ENCODE measurements at places on chromosomes 2 and 18.

- no peak for DNase-seq
Observed at GRCh38 chr2:231680992-231681852, 27.1 kb upstream of the PTMA start.

- no peak for DNase-seq
Observed at GRCh38 chr2:195164930-195165329, 492.1 kb upstream of the SLC39A10 start.

- DNase-seq, result no peak
Observed at GRCh38 chr2:237064203-237065070, 21.3 kb upstream of the COPS8 start.

- DNase-seq, result no peak
Observed at GRCh38 chr18:30358555-30358954, 684.0 kb downstream of the DSC3 start.

DNA sequence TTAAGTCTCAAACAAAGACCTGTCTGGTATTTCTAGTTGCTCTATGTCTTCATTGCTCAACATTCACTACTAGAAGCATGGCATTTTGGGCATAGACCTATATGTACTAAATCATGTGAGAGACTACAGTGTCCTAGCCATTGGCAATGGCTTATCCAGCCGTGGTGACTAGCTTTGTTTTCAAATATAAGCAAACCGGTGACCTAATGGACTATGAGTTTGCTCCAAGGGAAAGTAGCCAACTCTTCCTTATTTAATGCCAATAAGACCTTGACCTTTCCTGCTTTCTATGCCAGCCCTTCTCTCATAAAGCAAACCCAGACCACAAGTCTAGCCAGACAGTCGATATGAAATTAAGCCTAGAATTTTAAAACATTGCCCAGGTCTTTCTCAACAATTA lies 113.7 kb upstream of the CREB1 start:
- DNase-seq, result no peak

DNA sequence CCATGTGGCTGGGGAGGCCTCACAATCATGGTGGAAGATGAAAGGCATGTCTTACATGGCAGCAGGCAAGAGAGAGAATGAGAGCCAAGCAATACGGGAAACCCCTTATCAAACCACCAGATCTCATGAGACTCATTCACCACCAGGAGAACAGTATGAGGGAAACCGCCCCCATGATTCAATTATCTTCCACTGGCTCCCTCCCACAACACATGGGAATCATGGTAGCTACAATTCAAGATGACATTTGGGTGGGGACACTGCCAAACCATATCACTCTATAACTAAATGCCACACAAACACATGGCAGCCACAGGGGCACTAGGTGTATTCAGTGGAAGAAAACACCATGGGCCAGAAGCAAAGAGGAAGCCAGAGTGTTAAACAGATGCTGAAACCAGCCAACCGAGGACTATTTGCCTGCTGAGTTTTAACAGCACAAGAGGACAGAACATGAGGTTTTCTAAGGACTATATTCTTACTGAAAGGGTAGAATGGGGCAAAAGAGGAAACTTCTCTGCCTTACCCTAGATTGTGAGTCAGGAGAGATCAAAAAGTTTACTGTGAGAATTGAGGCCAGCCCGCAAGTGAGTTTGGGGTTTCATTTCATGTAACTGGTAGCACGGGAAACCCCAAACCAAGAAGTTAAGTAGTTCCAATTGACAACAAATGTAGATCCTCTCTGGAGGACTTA lies 49.2 kb downstream of the SIGLEC15 start:
- DNase-seq, result peak; percentile 17

DNA sequence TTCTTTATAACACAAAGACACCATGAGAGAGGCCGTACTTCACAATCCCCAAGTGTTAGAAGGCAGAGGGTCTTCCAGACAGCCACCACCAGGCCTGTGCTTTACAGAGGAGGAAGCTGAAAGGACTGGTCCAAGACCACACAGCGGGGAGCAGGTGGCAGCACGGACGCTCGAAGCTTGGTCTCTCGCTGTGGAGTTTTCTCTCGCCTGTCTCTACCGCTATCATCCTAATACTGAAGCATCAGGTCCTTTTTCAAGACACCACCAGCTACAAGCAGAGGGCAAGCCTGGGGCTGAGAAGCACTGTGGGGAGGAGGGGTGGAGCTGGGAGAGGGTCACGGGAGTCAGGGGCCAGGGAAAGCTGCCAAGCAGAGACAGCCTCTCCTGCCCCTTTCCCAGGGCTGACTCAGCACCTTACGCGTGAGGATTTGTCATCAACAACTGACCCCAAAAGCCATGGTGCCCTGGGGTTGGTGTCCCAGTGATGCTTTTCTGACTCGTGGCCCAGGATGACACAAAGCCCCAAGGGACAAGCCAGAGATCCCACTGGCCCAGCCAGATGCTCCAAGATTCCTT lies 31.9 kb upstream of the FOSL2 start:
- DNase-seq, result no peak

DNA sequence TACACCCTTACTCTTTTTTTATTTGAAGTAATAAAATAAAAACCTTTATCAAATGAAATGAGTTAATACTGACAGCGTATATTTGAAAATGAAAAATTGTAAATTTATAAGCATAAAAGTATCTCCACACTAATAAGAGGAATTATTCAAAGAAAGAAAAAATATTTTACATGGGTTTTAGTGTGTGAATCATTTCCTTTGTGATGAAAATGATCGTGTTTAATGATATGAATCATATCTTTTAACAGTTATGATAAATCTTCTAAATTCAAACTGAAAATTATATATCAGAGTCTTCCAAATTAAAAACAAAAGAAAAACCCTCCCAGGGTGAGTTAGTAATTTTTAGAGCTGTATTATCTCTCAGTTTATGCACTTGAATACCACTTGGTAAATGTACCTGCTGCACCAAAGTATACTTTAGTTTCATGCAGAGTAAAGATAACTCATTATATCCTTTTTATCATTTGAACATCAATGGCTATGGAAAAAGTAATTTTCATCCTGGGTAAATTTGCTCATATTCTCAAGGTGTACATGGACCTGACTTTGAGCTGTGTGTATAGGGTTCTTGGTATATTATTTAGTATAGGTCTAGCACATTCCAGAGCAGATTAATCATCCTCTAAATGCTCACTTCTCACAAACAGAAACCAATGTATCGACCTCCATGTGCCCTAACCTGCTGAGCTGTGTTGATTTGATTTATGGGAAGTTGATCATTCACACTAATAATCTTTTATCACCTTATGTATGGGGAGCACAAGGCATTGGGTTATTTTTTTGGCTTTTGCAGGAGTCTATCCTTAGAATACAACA lies 98.7 kb upstream of the VWC2L start:
- no peak for DNase-seq

DNA sequence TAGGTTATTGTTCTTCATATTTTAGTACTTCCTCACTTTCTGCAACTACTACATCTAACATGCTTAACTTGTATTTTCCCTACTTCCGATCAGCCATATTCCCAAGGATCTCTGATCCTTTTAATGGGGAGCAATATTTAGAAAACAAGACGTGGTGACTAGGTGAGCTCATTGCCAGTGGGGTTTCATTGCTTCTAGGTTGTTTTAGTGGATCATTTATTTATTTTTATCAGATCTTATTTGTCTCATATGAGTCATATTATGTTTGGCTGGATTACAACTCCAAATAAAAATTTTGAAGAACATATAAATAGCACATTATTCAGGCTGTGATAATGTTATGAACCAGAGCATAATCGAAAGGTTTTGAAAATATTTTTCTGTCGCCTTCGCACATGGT lies 480.9 kb upstream of the TMEFF2 start:
- DNase-seq, result no peak

DNA sequence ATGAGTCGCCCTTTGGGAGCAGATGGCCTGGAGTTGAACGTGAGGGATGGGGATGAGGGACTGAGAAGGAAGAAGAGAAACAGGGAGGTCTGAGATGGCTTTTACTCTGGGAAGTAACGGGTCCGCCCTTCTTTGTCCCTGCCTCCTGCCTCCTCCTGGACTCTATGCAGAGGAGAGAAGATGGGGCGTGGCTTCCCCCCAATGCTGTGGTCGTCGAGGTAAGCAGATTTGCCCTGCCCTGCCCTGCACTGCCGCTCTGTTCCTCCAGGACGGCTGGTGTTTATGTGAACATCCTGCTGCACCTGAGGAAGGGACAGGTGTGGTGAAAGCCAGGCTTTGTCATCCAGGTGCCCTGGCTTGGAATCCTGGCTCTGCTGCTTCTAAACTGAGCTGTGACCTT lies 13.5 kb upstream of the NTSR2 start:
- no peak for DNase-seq

GRCh38 chr2:109173311-109174171 lies 44.5 kb downstream of the SH3RF3 start:
- no peak for DNase-seq

- DNase-seq, result peak; percentile 24
Observed at GRCh38 chr2:33395655-33396249, 80.7 kb upstream of the RASGRP3 start.

- no peak for DNase-seq
Observed at GRCh38 chr2:5933669-5934068, 241.5 kb downstream of the SOX11 start.

DNA sequence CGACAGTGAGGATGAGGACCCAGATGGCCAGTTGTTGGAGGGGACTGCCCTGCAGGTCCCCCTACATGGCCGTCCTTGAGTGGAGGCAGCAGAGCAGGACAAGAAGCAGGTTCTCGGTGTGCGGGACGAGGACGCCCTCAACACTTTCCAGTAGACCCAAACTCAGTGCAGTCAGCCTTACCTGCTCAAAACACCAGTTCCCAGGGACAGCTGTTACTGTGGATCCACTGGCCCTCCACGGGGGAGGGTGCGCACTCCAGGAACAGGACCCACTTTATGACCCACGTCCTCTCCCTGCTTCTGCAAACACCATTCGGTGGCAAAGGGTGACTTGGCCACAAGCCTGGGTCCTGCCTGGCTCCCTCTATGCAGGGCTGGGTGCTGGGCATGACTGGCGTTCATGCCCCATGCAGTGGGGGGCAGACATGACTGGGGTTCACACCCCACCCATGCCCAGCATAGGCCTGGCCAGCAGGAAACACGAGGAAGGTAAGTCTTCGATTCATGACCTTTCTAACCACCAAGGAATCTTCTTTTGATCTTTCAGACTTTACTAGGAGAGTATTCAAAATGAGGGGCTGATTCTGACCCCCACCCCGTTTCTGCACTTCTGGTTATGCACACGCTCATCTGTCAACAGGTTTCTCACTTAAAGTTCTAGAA lies 233.7 kb downstream of the HDAC4 start:
- no peak for DNase-seq

GRCh38 chr2:3625186-3625585 lies 30.3 kb downstream of the COLEC11 start:
- DNase-seq, result no peak

GRCh38 chr2:224145751-224146355 lies 106.8 kb upstream of the SERPINE2 start:
- DNase-seq, result no peak

GRCh38 chr2:151882786-151883445 lies 54.7 kb upstream of the ARL5A start:
- DNase-seq, result no peak

DNA sequence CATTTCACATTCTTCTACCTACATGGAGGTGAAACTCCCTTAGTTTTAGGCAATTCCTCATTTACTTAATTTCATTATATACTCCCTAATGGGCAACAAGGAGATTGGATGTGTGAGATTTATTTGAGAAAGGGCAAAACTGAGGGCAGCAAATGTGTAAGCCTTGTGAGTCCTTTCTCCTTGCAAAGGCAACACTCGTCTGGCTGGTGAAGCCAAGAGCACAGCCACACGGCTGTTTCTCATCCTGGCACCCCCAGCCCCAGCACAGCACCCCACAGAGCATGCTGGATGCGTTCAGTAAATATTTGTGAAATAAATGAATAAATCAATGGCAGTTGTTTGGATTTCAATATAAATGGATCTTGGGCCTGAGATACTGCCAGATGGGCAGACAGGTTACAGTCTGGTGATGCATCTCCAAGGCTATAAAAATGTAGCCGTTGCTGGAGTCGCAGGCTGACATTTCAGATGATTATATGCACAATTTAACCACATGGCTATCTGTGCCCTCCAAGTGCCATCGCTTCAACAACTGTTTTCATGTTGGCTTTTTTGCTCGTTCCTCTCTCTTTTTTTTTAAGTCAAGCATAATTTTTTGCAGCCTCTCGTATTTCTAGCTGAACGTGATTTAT lies 154.1 kb upstream of the REV1 start:
- DNase-seq, result no peak

DNA sequence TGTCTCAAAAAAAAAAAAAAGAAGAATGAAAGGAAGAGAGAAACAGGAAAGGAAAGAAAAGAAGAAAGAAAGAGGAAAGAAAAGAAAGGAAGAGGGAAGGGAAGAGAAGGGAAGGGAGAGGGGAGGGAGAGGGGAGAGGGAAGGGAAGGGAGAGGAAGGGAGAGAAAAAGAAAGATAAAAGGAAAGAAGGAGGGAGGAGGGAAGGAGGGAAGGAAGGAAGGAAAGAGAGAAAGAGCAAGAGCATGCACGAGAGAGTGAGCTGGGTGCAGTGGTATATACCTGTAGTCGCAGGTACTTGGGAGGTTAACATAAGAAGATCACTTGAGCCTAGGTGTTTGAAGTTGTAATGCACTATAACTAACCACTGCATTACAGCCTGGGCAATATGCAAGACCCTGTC lies 6.6 kb upstream of the BAZ2B start:
- DNase-seq, result no peak

GRCh38 chr2:110866045-110866444 lies 133.7 kb downstream of the ACOXL start:
- no peak for DNase-seq

DNA sequence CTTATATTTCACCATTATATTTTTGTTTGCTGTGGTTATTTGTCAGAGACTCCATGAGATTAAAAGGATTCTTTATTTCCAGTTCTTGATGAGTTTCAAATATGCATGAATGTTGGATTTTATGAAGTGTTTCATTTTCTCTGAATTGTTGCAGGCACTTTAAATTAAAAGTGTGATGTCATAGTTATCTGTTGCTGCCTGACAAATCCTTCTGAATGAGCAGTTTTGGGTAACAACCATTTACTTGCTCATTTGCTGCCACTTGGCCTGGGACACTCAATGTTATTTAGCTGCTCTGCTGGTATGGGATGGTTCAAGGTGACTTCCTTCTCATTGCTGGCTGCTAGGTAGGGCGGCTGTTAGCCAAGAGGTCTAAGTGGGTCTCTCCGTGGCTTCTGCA lies 173.5 kb downstream of the LPIN1 start:
- no peak for DNase-seq

DNA sequence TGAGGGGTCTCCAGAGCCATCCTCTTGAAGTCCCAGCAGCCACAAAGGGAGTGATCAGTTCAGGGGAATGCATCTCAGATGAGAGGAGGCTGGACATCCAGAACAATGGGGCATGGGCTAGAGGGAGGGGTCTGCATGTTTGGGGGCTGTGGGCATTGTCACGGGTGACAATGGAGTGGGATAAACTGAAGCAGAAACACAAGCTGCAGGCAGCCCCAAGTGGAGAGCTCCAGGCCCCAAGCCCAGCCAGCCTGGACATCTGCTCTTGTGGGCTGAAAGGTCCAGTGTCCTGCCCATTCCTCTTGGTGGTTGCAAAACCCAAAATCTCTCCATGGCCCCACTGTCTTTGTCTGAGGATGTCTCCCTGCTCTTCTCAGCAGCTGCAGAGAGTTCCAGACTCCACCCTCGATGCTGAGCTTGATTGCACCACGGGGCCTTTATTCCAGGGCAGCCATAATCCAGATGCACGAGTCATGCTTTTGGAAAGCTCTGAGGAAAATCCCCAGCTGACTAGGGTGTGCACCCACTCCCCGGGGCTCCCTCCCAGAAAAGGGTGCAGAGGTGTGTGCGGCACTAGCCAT lies 149.4 kb downstream of the TNS1 start:
- no peak for DNase-seq

All from activated CD4-positive, alpha-beta T cell treated with anti-CD3 and anti-CD28 coated beads, Interleukin-2, amount 50 U/mL, for 1 hour (primary cell).